ENCODE measurements at places on chromosomes 11 and 22. TPM values are rescaled to one million over a fixed set of nuclear protein-coding genes. Genes with fewer than 3 reads are reported as not detected.

- H3K27me3 ChIP-seq, result no peaks in the 10 kb centered on the region
- no peaks in the 10 kb centered on the region for H3K36me3 ChIP-seq
- H3K27ac ChIP-seq, result no peak within 1 kb of the TSS
- no peaks in the 10 kb centered on the region for H3K4me1 ChIP-seq
- no peak within 1 kb of the TSS for H3K4me3 ChIP-seq
- DNase-seq, result no peak
Measured at GRCh38 chr11:4881860-4882500, at the start of gene OR51T1. Gene OR51T1, plus strand, starts transcription at chr11:4881900. Its CDS starts 0 bp downstream, at chr11:4881900.

DNA sequence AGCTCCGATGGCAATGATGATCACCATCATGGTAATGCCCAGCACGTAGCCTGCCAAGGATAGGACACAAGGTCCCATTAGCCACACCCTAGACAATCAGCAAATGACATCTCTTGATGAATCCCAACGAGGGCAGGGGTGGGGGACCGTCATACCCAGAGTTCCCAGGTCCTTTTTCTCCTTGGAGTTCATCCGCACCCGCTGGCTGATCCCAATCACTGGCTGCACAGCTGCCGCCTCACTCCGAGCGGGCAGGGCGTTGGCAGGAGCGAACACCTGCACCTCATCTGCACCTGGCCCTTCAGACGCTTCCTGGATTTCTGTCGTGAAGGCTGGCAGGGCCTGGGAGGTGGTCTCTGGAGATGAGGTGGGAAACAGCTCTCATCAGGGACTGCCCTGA lies 2.9 kb downstream of the PIK3IP1 start:
- no peaks in the 10 kb centered on the region for H3K27me3 ChIP-seq
- no peak for DNase-seq

GRCh38 chr11:36193290-36193619 lies 96.0 kb downstream of the COMMD9 start:
- H3K27me3 ChIP-seq, result no peaks in the 10 kb centered on the region
- H3K4me3 ChIP-seq, result no peak overlapping the region
- no peaks in the 10 kb centered on the region for H3K36me3 ChIP-seq

KCNJ11 gene
- polyA plus RNA-seq, result not detected

POU2AF3 gene
- polyA plus RNA-seq, result not detected

KIAA1671 gene
- polyA plus RNA-seq, result not detected

SLC22A8 gene
- not detected for polyA plus RNA-seq

All from naive B cell (primary cell).